ENCODE measurements at places on chromosomes 3 and 15.

DNA sequence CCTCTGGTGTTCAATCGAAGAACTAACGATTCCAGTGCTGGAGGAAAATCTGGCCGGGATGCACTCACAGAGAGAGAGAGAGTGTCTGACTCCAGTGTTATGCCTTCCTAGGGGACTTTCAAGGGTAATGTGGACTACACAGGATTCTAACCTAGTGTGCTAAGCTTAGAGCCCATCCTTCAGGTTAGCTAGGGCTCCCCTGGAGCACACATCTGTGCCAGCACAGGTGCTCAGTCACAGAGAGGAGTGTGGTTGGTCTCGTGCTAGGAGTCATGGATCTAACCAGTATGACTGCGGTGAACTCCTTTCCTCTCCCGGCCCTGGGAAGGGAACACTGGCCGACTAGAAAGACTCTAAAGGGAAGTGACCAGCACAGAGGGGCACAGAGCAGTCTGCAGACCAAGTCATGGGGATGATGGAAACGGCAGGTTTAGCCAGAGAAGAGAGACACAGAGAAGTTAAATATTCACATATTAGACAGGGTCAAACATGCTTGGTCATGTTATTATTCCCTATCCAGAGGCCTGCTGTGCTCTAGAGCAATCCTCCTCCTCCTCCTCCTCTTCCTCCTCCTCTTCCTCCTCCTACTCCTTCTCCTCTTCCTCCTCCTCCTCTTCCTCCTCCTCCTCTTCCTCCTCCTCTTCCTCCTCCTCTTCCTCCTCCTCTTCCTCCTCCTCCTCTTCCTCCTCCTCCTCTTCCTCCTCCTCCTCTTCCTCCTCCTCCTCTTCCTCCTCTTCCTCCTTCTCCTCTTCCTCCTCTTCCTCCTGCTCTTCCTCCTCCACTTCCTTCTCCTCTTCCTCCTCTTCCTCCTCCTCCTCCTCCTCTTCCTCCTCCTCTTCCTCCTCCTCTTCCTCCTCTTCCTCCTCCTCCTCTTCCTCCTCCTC lies 280.3 kb downstream of the XXYLT1 start:
- DNase-seq = no peak

GRCh38 chr3:17352620-17353019 lies 389.8 kb downstream of the TBC1D5 start:
- no peak for DNase-seq

DNA sequence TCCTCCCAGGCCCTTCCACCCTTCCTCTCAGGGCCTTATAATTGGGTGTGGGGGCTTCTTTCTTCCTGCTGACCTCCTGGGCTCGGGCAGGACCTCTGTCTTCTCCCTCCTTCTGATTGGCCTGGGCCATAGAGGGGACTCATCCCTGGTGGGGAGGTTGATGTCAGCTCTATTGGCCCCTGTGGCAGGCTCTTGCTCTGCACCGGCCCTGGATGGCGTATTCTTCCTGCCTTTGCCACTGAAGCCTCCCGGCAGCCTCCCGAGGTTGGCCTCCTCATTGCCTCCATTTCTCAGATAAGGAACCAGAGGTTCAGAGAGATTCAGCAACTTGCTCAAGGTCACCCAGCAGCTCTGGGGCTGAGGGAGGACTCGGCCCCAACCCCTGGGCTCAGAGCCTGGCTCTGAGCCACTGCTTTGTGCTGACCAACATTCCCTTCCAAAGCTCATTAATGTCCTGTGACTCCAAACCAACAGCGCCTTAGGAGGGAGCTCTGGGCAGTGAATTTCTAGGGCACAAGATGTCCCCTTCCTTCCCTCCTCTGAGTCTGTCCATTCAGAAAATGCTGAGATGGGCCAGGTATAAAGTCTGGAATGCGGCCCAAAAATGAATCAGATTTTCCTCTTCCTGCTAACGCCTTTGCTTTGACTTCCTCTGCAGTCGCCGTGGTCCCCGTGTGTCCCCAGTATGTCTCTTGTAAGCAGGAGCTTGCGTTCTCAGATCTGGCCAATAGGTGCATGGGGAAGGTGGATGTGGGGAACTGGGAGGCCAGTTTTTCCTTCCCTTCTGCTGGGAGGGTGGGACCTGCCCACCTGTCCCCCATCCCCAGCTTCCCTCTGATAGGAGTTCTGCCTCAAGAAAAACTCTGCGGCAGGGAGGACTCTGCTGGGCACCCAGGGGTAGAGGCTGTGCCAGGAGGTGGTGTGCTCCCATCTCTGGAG lies 74.2 kb downstream of the HMCES start:
- DNase-seq = no peak

GRCh38 chr3:117842086-117842485 lies 1132.5 kb downstream of the TUSC7 start:
- no peak for DNase-seq

DNA sequence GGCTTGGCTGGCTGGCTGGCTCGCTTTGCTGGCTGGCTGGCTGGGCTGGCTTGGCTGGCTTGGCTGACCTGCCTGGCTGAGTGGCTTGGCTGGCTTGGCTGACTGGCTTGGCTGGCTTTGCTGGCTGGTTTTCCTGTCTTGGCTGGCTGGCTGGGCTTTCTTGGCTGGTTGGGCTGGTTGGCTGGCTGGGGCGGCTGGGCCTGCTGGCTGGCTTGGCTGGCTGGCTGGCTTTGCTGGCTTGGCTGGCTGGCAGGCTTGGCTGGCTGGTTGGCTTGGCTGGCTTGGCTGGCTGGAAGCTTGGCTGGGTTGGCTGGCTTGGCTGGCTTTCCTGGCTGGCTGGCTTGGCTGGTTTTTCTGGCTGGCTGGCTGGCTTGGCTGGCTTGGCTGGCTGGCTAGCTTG lies 435.6 kb downstream of the GOLGA6L6 start:
- DNase-seq = no peak

DNA sequence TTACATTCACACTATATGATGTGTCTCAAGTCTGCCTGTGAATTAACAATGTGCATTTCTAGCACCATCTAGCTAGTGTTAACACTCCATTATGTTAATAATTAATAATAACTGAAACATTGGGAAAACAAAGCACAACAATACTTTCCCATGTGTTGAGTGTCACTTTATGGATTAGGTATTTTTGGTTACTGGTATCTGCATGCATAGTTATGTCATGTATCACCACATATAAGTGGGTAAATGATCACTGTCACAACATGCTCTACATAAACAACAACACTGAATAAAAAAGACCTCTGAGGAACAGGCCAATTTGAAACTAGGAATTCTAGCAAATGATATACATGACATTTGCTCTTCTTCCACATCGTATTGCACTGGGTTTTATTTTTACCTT lies 74.7 kb downstream of the MLH1 start:
- no peak for DNase-seq

GRCh38 chr3:114566767-114567166 lies 272.9 kb downstream of the TIGIT start:
- DNase-seq = no peak

GRCh38 chr3:160128056-160128455 lies 97.2 kb upstream of the C3orf80 start:
- no peak for DNase-seq

- peak; percentile 47 for DNase-seq
These were observed 37.6 kb downstream of the VIPR1 start for GRCh38 chr3:42539871-42540714.

- DNase-seq = no peak
These were observed 238.1 kb downstream of the CPNE4 start for GRCh38 chr3:131796558-131797198.

DNA sequence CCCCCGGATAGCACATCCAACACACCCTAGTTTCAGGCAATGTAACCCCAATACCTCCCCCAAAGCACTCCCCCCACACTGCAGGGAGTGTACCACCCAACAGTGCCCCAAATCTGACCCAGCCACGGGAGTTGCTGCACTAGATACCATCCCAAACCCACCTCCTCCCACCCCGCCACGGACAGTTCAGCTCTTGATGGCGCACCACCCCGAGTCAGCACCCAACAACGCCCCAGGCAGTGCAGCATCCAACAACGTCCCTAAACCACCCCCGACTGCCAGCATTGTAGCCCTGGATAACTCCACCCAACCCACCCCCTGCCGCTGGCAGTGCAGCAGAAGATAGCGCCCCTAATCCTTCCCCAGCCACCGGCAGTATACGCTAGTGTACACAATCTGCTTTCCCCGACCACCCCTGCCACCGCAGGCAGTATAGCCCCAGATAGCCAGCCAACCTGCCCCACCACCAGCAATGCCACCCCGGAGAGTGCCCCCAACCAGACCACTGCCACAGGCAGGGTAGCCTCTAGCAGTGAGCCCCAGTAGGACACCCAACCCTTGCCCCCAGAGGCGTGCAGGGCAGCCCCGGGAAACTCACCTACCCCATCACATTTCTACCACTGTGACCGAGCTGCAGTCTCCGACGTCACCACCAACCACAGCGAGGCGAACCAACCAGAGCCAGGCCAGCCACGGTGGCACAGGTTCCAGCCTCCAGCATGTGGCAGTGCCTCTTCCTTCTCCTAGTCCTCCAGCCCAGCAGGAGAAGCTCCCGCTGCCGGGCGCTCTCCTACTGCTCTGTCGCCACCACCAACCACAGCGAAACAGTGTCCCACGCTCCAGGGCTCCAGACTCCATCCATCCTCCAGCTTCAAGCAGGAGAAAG lies 178.1 kb downstream of the POTEB3 start:
- DNase-seq = no peak

DNA sequence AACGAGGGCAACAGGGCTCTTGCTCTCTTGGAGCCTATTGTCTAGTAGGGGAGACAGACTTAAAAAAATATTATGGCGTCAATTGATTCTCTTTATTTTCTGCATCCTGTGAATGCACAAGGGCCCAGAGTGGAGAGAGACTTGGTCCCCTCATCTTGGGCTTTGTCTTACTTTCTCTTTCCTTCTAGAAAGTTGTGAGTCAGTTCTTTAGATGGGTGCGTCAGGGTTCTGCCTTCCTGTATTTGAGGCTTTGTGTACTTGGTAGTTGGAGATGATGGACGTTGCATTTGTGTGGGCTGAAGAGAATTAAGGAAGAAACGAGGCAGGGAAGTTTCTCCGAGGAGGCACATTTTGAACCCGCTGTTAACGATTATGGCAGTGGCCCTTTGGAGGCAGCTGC lies 52.9 kb downstream of the CACNA1D start:
- DNase-seq = no peak

DNA sequence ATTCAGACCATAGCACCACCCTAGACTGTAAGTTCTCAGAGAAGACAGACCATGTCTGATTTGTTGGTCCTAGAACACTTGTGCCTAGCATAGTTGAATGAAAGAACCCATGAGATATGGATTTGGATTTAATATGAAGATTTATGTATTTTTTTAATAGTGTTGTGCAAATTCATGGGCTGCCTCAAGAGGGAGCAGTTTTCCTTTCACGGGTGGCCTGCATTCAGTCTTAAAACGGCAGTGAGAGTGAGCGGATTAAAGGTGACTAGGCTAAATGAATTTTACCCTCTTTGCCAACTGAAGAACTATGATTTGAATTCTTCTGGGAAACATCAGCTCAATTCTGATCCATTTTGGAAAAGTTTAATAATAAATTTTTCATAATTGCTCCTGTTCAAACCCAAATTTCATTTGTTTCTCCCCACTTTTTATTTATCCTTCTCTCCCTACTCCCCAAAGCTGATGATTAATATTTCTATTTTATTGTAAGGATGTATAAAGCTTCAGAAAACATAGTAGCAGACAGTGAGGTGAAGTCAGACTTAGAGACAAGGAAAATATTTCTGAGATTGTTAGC lies 67.3 kb downstream of the MORC1 start:
- DNase-seq = no peak

- DNase-seq = no peak
These were observed 113.9 kb downstream of the RORA start for GRCh38 chr15:61115241-61115640.

GRCh38 chr3:23923786-23924185 lies 6.9 kb downstream of the RPL15 start:
- no peak for DNase-seq

DNA sequence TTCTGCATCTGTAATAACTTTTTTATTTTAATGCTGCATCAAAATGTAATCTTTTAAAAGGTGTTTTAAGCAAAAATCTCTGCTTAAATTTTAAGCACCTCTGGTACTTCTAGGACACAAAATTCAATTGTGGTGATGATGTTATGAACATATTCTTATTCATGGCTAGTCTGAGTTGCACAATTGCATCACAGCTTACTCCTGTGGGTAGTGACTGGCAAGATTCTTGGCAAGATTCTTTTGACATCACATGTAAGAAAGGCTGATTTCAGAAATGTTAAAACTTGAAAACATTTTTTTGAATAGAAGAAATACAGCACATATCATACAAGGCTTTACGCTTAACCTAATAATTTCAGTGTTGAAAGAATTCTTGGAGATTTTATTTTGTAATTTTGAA lies 35.7 kb downstream of the IQCH start:
- no peak for DNase-seq

GRCh38 chr3:134201201-134202130 lies 49.2 kb downstream of the RYK start:
- DNase-seq = no peak

DNA sequence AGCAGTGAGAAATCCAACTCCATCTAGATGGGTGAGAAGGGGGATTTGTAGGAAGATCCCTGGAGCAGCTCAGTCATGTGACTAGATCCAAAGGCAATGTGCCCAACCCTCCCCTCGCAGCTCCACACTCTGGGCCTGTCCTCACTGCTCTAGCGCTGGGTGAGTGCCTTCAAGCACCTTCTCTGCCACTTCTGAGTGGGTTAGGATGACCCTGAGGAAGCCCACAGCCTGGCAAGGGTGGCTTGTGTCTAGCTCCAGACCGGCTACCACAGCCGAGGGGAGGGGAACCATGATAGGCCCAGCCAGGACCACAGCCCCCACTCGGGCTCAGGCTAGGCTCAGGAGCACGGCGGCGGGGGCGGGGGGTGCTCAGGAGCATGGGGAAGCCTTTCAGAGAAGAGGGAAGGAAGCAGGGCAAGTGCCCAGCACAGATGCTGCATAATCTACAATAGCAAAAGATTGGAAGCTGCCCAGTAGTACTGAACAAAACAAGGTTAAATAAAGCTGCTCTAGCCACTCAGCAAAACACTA lies 1.7 kb downstream of the SPATA12 start:
- DNase-seq = no peak

- no peak for DNase-seq
These were observed 73.8 kb upstream of the ZBED2 start for GRCh38 chr3:111668888-111669488.

GRCh38 chr15:95019907-95020306 lies 788.5 kb downstream of the MCTP2 start:
- DNase-seq = no peak
